Skeletal muscle tissue (tissue), 5 donors: ENCODE measurements at places on chromosomes 2 and 18. TPM values are rescaled to one million over a fixed set of nuclear protein-coding genes. Genes with fewer than 3 reads are reported as not detected.

Gene COA5
- 26.6 TPM for total RNA-seq

Gene PLEK
- 9.4 TPM for total RNA-seq

Gene ALPP
- total RNA-seq = not detected

Gene KIAA2012
- total RNA-seq = under 0.01 TPM

Gene TBR1
- not detected for total RNA-seq

Gene SCYGR4
- total RNA-seq = not detected

Gene GPR155
- total RNA-seq = 3.1 TPM

Gene IKZF2
- total RNA-seq = 4.2 TPM

Gene PFN4
- not detected for total RNA-seq

Gene ABCG5
- total RNA-seq = not detected

Gene IGFBP2
- total RNA-seq = 99.7 TPM

Gene PARD6G
- 3.7 TPM for total RNA-seq

Gene BMP10
- not detected for total RNA-seq
